ENCODE measurements at places on chromosomes 5 and 9.

- DNase-seq = no peak
These were observed 114.2 kb upstream of the FST start for GRCh38 chr5:53366245-53366644.

DNA sequence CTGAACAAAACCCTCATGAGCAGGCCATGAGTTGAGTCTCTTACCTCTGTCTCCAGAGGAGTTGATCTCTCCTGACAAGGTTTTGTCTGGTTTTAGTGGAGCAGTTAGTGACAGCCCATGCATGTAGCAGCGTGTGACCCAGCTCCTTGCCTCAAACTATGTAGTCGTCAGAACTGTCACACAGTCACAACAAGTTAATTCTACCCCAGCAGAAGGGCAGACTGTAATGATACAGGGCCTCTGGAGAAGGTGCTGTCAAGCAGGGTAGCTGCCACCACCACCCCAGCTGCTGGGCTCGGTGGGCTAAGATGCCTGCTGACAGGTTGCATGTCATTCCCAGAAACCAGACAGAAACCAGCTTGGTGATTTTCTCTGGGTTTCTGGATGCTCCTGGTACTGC lies 194.5 kb downstream of the PSAT1 start:
- no peak for DNase-seq

DNA sequence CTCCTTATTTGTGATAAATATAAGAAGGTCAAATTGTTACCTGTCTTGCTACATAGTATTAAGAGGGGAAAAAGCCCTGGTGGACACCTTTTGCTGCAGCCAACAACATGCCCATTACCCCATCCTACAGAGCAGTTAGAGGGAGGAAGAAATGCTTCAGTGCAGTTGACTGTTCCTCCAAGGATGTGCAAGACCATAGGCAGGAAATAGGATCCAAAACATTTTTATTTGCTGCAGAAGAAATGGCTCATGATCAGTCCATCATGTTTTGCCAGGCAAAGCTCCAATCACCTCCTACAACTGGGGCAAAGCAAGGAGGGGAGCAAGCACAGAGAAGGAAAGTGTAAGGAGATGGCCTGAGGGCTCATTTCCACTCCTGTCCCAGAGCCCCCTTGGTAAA lies 399.1 kb upstream of the PIK3R1 start:
- DNase-seq = no peak

GRCh38 chr5:33049842-33050241 lies 338.7 kb downstream of the NPR3 start:
- no peak for DNase-seq

- DNase-seq = no peak
These were observed 37.8 kb downstream of the OTULIN start for GRCh38 chr5:14702238-14702839.

DNA sequence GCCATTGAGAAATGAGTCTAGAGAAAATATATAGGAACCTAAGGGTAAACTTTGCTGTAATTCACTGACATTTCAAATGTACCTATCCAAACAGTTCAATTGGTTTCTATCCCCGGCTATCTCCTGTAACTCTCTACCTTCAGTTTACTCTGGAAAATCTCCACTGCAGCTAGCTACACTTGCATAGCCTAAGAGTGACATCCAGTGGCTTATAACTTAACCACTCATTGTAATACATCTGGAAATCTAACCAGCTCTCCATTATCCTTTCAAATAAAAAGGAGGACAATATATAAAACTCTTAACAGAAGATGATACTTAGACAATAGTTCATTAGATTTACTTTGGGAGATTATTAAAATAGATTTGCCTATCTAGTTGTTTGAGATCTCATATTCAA lies 35.3 kb upstream of the SPDL1 start:
- DNase-seq = peak; percentile 8

GRCh38 chr9:37550781-37551180 lies 25.4 kb downstream of the FBXO10 start:
- no peak for DNase-seq

DNA sequence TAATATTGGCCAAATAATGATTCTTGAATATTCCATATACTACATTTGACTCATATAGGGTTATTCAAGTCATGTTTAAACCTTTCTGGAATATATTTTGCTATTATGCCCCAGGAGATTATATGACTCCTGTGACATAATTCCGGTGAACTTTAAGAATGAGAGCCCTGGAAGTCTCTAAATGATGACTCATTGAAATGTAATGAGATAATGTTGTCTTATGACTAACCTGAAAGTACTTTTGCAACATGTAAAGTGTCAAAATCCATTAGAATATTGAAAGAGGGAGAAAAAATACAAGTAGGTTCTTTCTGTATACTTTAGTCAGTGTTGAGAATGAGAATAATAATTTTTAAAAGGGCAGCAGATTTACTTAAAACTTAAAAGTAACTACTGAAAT lies 830.4 kb downstream of the MAT2B start:
- DNase-seq = no peak

DNA sequence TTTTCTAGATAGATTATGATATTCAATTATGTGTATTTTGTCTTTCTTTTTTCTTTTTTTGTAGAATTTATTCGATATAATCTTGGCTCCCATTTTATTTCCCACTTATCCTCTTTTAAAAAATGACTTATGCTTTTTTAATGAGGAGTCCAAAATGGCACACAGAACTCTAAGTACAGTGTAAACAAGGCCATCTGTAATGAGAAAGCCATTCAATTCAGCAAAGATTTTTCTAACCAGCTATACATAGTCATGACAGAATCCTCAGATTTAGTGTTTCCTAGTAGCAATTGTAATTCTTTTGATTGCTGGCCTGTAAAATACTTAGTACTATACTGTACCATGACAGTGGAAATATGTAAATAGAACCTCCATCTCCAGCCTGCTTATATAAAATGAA lies 651.4 kb downstream of the RAB3C start:
- DNase-seq = no peak

GRCh38 chr9:136602193-136602885 lies 56.5 kb upstream of the NOTCH1 start:
- peak; percentile 71 for DNase-seq

DNA sequence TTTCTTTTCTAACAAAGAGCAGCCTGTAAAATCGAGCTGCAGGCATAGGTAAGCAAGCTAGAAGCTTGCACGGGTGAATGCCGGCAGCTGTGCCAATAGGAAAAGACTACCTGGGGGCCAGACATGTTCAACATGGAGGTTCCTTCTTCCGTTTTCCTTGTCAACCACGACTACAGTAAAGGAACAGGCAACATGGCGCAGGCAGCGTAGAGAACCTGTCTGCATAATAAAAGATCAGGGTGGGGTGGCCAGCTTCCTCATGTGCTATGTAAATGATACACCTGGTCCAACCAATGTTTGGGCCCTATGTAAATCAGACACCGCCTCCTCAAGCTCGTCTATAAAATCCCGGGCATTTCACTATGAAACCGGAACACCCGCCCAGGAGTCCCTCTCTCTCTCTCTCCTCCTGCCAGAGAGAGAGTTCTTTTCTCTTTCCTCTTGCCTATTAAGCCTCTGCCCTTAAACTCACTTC lies 103.8 kb upstream of the LIFR start:
- peak; percentile 89 for DNase-seq

GRCh38 chr9:134942011-134942787 lies 24.5 kb upstream of the FCN1 start:
- no peak for DNase-seq

GRCh38 chr5:174706997-174707572 lies 17.3 kb upstream of the MSX2 start:
- no peak for DNase-seq

DNA sequence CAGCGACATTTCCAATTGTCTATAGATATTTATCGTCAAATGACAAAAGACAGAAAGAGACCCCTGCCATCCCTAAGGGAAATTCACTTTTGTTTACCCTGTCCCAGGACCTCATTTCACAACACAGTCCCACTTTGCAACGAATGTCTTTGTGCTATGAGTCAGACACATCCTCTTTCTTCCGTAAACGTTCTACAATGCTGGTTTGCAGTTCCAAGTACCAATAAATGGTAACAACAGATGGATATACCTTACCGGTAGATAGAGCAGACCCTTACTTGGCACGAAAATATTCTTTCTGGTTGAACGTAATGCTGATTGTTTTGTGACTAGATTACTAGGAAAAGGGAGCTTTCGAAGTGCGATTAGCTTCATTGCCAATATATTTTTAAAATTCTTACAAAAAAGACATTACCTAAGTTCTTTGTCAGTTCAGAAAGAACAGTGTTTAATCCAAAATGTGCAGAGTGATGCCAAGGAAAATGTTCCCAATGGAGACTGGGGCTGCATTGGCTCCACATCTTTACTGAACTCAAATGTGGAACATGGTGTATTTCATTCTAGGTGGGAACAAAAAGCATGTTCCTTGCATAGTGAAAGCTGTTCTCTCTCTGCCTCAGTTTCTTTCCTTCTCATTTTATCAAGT lies 202.5 kb upstream of the SLC27A6 start:
- no peak for DNase-seq

GRCh38 chr5:96200641-96201040 lies 232.4 kb downstream of the PCSK1 start:
- no peak for DNase-seq

DNA sequence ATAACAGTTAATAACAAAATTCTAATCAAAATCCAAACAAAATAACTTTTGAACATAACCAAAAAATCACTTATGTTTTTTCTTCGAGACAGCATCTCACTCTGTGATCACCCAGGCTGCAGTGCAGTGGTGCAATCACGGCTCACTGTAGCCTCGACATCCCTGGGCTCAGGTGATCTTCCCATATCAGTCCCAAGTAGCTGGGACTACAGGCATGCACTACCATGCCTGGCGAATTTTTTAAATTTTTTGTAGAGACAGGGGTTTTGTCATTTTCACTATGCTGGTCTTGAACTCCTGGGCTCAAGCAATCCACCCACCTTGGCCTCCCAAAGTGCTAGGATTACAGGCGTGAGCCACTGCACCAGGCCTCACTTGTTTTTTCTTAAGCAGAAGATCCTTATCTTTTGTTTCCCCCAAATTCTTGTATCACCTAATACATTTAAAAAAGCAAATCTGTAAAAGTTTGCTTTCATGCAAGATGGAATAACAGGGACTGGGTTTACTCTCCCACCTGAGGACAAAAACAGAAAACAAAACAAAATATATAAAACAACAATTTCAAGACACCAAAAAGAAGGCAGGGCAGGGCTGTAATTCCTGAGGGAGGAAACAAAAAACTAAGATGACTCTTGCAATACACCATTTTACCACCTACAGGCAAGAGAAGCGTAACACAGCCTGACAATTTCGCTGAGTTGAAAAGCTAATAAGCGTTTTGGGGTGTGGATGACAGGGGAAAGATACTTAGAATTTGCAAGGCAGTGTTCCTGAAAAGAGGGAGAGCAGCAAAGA lies 71.4 kb downstream of the RAPGEF6 start:
- DNase-seq = no peak

GRCh38 chr5:141935538-141935937 lies 11.9 kb downstream of the DELE1 start:
- DNase-seq = no peak

GRCh38 chr5:60822285-60822556 lies 21.8 kb downstream of the ELOVL7 start:
- no peak for DNase-seq

- DNase-seq = no peak
These were observed 49.2 kb upstream of the NREP start for GRCh38 chr5:111806156-111806555.

GRCh38 chr5:41683181-41683580 lies 172.8 kb upstream of the PLCXD3 start:
- no peak for DNase-seq

- DNase-seq = no peak
These were observed 311.5 kb upstream of the TARS1 start for GRCh38 chr5:33129309-33129708.

GRCh38 chr5:159519365-159519764 lies 189.1 kb upstream of the IL12B start:
- no peak for DNase-seq

DNA sequence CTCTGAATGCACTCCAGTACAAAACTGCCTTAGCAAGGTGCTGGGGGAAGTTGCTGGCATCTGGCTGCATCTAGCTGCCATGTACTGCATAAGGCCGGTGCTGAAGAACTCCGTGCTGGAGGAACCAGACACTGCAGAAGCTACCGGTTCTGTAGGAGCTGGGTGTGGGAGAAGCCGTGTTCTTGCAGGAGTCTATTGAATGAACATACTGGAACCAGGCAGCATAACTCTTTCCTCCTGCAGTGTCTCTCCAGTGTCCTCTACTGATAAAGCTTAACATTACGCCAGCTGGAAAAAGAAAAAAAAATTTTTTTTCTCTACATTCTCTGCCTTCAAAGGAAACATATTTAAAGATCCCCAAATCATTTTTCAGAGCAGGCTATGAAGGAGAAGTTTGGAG lies 38.5 kb downstream of the VPS13A start:
- no peak for DNase-seq

DNA sequence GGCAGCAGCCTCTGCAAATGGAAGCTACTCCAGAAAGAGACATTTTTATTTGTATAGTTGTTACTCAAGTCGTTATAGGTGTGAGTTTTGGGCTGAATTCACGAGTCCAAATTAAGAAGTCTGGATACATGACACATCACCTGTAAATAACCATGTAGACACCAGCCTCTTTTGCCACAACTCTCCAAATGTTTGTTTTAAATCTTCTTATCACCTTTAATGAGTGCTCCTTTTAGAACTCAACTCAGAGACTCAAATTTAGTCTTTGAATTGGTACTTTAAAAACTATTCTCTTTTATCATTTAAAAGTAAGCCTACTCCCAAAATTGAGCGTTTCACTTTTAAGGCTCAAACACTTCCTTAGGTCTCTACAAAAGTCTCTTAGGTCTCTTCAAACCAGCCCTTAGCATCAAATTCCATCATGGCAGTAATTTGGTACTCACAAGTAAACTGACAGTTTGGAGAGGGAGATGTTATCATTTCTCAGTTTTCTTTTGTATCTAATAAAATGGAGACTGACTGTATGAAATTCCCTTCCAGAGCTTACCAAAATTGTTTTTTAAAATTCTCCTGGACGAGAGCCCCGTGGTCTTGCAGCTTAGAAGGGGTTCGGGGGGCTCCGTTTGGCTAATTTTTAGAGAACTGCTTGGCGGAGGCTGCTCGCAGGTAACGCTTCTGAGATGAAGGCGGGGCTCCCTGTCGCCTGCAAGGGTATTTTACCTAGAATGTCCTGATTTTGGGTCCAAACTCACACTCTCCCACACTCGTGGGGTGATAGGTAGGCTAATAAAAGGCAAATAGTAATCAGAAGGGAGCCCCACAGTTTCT lies 194.6 kb downstream of the MEF2C start:
- no peak for DNase-seq

Measured in NCI-H2171 (cell line).